ENCODE measurements at places on chromosomes 4 and X.
A peak's percentile ranks its signal among the peaks of the same experiment; 100 is the strongest.

DNA sequence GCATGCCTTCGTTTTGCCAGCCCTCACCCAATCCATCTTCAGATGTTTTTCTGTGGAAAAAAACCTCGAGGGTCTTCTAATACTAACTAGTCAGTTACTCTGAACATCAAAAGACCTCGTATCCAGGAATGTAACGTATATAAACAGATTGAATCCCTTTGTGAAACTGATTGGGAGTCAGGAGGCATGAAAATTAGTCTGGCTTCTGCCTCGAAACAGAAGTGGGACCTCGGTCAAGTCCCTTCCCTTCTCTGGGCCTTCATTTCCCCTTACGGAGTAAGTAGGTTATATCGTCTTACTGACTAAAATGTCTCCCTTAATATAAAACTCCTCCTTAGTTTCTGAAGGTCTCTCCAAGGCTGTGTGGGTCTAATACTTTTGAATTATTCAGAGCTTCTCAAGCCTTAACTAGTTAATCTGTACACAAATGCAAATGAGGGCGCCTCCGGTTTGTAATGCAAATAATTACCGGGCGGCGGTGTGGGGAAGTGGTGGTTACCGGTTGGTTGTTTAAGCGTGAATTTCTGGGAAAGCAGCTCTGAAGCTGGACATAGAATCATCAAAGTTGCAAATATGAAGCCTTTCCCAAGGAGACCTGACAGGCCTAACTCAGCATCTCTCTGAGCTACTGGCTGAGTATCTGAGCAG lies 11.4 kb upstream of the NKRF start:
- no peak for DNase-seq

DNA sequence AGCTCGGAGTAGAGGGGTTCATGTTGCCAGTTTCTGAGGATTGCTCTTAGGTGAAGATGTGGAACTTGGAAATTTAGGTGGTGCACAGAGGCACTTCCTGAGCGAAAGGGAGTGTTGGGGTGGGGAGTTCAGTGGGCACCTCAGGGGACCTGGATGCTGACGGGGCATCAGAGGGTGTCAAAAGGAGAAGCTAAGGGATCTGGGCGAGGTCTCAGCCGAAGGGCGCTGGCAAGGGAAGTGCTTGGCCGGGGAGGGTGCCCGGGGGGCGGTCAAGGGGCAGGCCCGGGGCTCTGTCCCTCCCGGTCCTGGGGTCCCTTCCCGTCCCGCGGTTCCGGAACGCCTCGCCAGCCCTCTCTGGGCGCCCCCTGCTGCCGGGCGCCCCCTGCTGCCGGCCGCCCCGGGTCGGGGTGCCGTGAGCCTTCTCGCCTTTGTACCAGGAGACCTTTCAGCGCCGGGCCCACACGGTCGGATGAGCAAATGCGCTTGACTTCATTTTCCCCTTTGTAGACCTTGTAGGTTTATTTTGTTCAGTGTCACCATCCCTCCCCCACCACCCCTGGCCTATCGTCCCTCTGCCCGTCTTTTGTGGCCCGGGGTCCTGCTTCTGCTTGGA lies 3.0 kb upstream of the PHOX2B start:
- DNase-seq: no peak

GRCh38 chr4:89531932-89532640 lies 224.5 kb upstream of the GPRIN3 start:
- DNase-seq: no peak

GRCh38 chrX:155262970-155263754 lies 1.1 kb downstream of the RAB39B start:
- DNase-seq: no peak

GRCh38 chr4:2350982-2351381 lies 67.5 kb downstream of the ZFYVE28 start:
- DNase-seq: no peak

DNA sequence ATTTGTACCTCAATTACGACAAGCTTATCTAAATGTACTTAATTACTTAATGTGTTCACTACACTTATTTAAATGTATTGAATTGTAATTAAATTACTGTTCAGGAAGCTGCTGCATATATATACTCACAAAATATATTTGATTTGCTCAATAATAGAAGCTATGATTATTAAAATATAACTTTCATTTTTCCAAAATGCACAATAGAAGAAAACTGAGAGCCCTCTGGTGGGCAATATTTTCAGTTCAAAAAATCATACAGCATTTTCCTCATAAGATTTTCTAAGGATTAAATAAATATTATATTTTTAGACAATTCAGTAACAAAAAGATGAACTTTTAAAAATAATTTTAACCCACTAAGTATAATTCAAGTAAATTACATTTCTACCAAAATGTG lies 217.3 kb downstream of the DKK2 start:
- no peak for DNase-seq

DNA sequence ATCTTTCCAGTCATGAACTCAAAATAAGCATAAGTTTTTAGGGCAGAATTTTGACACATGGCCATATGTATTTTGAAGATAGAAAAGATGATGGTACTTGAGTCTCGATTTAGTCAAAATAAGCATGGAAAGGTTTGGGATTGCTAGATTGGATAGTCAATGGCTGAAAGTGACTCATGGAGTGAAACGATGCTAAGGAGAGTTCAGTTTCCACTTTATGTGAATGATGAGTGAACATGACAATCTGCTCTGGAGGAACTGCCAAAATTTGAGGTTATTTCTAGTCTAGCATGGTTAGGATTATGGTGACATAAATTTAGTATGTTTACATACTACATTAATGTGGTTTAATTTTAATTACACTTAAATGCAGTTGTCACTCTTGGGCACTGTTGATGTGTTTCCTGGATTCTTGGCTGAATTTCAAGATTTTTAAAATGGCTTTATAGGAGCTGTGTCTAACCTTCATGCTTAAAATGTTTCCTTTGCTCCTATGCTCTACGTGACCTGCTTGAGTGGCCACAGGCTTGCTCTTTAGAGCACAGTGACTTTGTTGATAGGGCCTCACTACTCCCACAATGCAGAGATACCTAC lies 17.1 kb downstream of the DDX3X start:
- peak; percentile 25 for DNase-seq

DNA sequence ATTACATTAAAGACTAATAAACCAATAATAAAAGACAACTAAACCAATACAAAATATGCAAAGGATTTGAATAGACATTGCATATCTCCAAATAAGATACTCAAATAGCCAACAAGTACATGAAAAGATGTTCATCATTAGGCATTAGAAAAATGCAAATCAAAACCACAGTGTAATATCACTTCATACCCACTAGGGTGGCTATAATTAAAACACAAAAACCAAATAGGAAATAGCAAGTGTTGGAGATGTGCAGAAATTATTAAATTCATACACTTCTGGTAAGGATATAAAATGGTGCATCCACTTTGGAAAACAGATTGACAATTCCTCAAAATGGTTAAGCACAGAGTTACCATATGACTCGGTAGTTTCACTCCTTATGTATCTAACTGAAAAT lies 860.8 kb upstream of the DIAPH2 start:
- DNase-seq: no peak

DNA sequence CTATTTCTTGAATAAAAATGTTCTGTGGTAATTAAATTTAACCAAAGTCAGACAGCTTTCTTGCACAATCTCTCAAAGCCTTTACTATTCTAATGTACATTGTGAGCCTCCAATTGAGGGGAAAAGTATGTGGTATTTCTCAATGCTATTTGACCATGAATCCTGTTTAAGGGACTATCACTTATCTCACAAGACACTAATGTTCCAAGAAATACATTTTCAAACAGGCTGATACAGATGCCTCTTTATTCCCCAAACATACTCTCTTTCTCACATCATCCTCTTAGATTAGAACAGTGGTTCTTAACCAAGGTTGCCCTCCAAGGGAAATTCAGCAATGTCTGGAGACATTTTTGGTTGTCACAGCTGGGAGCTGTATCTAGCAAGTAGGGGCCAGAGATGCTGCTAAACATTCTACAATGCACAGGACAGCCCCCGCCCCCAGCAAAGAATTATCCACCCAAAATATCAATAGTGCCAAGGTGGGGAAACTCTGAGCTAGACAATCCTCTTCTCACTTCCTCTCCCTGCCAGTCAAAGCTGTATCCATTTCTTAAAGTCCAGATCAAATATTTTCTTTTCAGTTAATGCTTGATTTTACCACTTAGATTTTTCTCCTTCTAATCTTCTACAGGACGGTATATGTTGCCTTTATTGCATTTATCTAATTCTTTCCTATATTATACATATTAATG lies 129.2 kb upstream of the TRIM2 start:
- no peak for DNase-seq

DNA sequence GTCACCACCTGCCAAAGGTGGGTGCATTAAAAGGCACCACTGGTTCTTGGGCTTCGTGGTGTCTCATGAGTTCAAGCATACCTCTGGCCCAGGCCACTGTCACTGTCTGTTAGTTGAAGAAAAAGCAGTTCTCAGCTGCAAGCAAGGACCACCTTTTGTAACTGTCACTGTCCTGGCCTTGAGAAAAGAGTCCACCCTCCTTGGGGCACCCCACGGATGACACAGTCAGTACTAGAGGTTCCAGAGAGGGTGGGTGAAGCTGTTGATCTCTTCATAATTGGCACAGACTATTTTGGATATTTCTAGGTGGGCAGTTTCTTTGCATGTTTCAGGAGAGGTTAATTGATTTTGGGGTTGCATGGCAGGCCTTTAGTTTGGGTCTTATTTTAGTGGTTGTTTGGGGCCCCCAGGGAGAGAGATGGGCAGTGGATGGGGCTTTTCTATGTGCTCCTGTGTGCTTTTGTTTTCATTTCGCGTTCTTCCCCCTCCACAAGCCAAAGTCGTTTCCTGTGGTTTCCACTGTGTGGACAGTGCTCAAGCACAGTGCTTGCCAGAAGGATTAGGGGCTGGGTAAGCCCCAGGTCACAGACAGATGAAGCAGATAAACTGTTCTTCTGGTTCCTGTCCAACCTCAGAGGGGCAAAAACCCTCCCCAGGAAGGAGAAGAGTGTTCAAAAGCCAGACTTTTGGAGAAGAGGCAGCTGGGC lies 156.2 kb upstream of the PPP1R2C start:
- DNase-seq: peak; percentile 89

DNA sequence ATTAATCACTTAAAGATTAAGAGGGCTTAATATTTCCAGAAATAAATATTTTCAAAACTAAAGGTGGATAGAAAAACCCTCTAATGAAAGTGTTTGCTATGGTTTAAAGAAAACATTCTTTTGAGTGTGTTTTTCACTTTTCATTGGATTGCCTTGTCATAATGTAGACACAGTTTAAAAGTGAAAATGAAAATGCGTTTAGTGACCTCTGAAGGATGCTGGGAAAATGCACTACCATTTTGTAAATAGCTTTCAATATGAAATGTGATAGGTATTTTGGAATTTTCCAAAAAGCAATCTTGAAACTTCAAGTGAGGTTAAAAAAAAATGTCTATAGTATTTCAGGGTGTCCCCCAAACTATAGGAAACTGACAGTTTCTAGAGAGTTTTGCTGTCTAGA lies 642.2 kb downstream of the C4orf33 start:
- no peak for DNase-seq

GRCh38 chr4:103895876-103896465 lies 176.2 kb upstream of the TACR3 start:
- no peak for DNase-seq

- DNase-seq: no peak
These were observed 783.0 kb upstream of the AADAT start for GRCh38 chr4:170872794-170873193.

- no peak for DNase-seq
These were observed 1.5 kb downstream of the IL1RAPL2 start for GRCh38 chrX:104567506-104567905.

DNA sequence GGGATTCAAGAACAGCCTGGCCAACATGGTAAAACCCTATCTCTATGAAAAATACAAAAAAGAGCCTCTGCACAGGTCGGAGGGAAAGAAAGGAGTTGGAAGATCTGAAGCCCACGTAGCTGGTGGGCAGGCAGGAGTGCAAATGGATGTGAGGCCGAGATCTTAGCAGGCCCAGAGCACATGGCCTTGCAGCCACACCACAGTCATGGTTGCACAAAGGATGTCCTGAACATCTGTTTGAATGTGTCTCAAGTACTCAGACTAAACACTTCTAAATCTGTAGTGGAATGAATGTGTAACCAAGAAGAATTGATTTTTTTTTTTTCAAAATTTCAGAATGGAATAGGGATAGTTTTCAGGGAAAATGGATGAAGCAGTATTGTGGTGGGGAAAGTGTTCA lies 10.8 kb downstream of the CA5B start:
- no peak for DNase-seq

- DNase-seq: peak; percentile 46
These were observed 1316.3 kb downstream of the STIM2 start for GRCh38 chr4:28176942-28177341.

- DNase-seq: no peak
These were observed 318.5 kb downstream of the EVC2 start for GRCh38 chr4:5389756-5390310.

- no peak for DNase-seq
These were observed 4.3 kb downstream of the PGRMC1 start for GRCh38 chrX:119240356-119240755.

- no peak for DNase-seq
These were observed 11.3 kb downstream of the REPS2 start for GRCh38 chrX:16957751-16958150.

GRCh38 chr4:133102043-133102442 lies 47.1 kb upstream of the PCDH10 start:
- DNase-seq: no peak

DNA sequence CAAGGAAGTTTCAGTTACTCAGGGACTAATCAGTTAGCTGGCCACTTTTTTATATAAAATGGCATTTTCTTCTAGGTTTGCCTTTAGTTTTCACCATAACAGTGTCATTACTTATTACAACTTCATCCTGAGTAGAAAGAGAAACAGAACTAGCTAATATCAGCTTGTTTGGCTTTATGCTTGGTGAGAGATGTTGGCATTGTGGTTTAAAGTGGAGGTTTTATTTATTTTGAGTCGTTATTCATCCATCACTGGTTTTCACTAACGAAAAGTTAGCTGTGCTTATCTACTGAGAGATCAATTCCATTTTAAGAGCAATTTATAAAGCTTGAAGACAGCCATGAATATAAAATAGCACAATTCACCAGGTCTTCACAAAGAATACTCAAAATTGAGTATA lies 714.5 kb downstream of the GRID2 start:
- no peak for DNase-seq

GRCh38 chr4:145680902-145681301 lies 956 bp downstream of the C4orf51 start:
- no peak for DNase-seq

GRCh38 chrX:21616386-21616785 lies 41.7 kb downstream of the KLHL34 start:
- no peak for DNase-seq

DNA sequence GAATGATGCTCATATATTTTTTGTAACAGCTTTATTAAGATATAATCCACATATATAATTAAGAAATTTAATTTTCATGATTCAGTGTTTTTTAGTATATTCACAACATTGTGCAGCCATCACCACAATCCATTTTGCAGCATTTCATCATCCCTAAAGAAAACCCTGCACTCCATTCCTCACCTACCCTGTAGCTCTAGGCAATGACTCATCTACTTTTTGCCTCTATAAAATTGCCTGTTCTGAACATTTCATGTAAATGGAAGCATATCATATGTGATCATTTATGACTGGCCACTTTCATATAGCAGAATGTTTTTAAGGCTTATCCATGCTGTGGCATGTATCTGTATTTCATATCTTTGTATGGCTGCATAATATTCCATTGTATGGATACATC lies 339.9 kb downstream of the MAPK10 start:
- no peak for DNase-seq

- DNase-seq: no peak
These were observed 37.3 kb downstream of the SEC24D start for GRCh38 chr4:118798658-118799057.

Measured in NB4 (cell line).